NCI-H2081 (cell line): ENCODE measurements at places on chromosomes 7 and 10.

DNA sequence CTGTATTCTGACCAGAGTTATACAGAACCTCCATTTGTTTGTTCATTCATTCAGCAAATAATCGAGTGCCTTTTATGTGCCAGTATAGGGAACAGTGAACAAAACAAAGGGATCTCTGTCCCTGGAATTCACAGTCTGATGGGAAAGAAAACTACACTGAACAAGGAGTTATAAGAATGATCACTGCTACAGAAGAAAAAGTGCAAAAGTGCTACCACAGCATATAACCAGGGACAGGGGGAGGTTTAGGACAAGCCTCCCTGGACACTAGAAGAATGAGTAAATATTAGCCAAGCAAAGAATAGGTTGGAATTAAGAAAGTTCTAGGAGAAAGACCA lies 4.2 kb downstream of the CLDN12 start:
- no peak for DNase-seq

GRCh38 chr7:35780070-35780469 lies 20.8 kb upstream of the SEPTIN7 start:
- DNase-seq = no peak

DNA sequence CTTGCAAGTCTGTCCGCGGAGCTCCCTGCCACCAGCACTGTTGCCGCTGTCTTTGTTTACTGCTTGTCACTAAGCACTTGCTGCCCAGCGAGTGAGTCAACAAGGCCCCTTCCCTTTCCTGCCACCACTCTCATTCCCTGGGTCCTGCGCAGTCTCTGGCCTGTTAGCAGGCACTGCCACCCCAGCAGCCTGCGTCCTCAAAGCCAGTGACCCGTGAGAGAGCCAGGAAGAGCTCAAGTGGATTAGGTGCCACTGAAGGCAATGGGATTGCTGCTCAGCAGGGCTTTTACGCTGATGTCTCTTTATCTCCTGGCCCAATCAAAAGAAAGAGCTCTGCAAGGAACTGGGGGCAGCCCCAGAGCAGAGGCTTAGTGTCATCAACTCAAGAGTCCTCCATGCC lies at the start of gene FRMPD2:
TSS of gene FRMPD2 (minus strand) at position 61 of the 400 bp plus-strand sequence. CDS start 129 bp downstream, outside the sequence.
- no peak for DNase-seq

DNA sequence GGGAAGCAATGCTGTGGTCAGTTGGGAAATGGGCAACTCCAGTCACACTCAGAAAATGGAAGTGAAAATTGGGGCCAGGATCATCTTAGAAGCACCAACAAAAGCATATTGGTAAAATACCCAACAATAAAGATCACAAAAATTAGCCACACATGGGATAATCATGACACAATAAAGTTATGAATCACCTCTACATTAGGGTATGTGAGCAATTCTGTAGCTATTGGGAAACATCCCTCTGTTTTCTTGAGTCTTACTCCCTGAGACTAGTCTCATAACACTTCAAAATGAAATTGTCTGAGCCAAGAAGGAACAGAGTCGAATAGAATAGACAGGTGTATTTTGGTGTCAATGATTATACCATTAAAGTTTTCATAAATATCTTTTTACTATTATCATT lies 178.3 kb downstream of the DYNC1I1 start:
- no peak for DNase-seq

DNA sequence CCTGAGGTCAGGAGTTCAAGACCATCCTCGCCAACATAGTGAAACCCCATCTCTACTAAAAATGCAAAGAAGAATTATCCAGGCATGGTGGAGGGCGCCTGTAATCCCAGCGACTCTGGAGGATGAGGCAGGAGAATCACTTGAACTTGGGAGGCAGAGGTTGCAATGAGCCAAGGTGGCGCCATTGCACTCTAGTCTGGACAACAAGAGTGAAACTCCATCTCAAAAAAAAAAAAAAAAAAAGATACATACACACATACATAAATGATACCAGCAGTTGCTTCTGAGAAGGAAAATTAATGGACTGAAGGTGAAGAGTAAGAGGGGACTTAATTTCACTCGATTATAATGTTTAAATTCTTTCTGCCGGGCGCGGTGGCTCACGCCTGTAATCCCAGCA lies 40.2 kb upstream of the PAX2 start:
- DNase-seq = no peak

DNA sequence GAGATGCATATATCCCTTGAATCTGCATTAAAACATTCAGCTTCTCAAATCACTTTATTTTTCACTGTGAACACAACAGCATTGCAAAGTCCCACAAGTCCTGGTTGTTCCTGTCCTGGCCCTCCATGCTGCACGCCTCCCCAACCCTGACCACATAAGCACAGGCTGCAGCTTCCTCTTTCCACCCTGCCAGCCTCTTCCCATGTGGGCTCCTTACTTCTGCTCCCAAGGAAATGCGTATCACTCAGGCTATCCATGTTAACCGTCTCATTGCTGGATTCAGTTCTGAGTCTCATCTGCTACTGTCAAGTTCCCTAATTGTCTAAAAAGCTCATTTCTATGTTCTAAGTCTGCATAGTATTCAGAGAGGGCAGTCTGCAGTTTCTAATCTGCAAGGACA lies 89.7 kb upstream of the ZPBP start:
- no peak for DNase-seq

GRCh38 chr7:92841192-92841591 lies 4.8 kb upstream of the CDK6 start:
- DNase-seq = no peak

GRCh38 chr7:19352305-19352695 lies 207.1 kb upstream of the FERD3L start:
- no peak for DNase-seq

DNA sequence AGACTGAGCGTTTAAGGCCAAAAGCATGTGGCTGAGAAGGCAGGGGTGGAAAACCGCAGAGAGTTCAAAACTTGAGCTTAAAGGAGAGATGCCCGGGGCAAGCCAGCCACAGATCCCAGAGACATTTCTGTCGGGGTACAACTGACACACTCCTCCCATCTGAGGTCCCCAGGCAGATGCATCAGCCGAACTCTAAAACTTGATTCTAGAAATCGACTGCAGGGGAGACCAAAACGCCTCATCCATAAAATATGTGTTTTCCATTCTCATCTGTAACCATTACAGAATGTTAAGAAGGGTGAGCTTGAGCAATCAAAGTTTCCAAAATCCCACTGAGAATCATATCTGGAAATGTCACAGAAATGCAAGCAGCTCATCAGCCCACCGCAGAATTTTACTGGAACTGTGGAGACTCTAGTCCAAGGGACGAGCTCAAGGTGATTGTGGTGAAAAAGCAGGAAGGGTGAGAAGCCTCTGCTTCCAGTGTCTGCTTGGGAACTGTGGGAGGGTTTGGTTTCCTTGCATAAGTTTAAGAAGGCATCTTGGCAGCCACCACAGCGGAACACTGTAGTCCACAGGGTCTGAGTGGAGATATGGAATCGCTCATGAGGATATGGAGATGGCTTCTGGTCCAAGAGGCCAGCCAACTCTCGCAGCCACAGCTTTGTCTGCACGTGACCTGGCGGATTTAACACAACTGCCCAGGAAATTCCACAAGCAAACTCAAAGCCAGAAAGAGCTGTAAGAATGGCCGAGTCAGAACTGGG lies 249.2 kb downstream of the SFMBT2 start:
- DNase-seq = no peak

GRCh38 chr10:77588886-77589285 lies 48.7 kb downstream of the KCNMA1 start:
- no peak for DNase-seq

DNA sequence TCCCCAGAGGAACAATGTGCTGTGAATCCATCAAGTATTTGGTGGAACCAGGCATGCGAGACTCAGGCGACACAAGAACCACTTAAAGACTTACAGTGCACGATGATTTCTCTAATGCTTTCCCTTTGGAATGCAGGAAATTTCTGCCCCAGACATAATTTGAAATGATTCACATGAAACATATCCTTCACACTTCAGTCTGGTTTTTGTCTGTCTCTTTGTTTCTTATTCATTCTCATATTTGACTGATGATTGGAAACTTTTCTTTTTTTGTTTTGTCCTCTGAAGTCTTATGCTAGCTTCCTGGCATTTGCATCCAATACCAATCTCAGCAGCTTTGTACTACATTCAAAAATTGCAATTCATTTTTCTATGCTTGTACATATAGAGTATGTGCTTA lies 502.8 kb downstream of the PHTF2 start:
- DNase-seq = no peak

DNA sequence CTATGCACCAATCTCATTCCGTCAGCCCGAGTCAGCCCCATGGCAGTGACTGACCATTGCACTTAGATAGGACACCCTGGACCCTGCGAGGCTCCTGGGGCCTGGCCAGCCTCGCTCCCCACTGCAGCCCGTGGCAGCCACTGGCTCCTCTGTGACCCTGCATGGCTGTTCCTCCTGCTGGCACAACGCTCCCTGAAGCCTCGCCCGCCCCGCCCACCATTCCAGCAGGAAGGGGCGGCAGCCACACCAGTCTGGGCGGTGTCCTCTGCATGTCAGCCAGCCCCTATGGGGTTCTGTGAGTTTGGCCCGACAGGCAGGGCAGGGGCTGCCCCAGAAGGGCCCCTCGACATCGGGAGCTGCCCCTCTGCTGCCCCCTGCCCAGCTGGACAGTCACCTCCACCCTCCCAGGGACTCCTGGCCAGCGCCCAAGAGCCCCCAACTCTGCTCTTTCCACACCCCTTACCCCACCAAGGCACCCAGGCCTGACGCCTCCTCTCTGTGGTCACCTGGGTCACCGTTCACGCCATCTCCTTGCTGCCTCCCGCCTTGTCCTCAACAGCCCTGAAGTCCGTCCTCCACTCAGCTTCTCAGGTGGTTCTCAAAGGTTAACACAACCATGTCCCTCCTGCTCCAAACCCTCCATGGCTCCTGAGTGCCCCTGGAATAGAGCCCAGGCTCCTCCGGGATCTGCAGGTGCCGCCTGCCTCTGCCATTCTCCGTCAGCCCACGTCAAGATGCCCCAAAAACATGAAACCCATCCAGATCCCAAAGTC lies 103.5 kb downstream of the MICALL2 start:
- no peak for DNase-seq

DNA sequence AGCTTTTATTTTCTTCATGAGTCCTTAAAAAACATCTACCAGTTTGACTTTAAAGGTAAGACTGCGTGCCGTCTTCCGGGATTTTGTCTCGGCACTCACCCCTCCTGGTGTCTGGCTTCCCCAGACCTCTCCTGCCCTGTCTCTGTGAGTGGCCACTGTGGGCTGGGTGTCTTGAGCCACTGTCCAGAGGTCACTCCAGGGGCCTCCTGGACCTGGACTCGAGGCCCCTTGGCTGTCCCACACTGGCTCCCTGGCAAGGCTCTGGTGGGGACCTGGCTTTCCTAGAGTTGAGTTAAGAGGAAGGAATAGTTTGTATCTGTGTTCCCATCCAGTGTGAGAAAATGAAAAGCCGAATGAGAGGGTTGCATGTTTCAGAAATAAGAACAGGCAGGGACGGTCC lies 95.5 kb downstream of the NKX6-2 start:
- DNase-seq = no peak

DNA sequence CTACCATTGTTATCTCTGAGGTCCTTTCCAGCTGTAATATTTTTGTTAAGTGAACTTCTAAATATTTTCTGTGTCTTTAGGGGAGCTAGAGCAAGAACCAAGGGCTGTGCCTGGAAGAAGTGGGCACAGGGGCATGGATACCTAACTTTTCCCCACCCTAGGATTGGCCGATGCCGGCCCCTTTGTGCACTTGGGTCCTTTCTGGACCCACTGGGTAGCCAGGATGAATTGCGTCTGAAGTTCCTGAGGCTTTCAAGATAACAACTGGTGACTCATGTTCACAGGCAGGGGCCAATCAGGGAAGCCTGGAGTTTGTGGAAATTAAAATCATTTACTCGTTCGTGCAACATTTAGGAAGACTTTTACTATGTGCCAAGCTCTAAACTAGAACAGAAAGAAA lies 758 bp downstream of the DPCD start:
- DNase-seq = no peak

- no peak for DNase-seq
Measured at GRCh38 chr7:159078911-159079270, 65.8 kb downstream of the VIPR2 start.

- no peak for DNase-seq
Measured at GRCh38 chr7:18475488-18475887, 20.1 kb upstream of the HDAC9 start.

- peak; percentile 32 for DNase-seq
Measured at GRCh38 chr7:264541-265191, 25.3 kb upstream of the FOXL3 start.

- no peak for DNase-seq
Measured at GRCh38 chr7:33906697-33907096, 1.4 kb downstream of the BMPER start.

DNA sequence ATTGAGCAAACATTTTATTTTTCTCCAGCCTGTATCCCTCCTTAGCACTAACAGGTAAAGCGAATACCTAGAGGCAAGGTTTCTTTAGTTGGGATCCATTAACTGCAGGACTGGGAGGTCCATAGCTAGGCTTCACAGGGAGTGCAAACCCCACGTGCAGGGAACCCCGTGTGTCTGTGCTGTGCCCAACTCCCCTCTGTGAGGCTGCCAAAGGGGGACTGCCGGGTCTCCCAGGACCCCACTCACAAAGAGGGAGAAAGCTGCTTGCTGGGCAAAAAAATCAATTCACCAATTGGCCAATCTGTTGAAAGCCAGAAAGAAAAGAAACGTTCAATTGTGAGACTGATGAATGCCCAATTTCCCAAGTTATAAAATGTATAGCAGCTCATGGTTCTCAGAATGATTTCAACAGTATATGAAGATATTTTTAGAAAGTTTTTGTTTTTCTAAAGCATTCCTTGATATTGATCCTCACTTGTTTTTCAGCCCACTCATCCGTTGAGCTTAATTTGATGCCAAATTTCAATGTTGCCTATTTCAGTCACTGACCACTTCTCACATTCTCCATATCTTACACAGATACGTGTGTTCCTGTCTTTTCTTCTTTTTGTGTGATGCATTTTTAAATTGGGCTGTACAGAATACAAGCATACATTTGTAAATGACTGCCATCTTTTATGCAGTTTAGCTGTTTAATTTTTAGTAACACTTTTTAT lies 202.7 kb upstream of the PRSS58 start:
- DNase-seq = no peak

GRCh38 chr10:6035931-6036575 lies 26.1 kb downstream of the IL2RA start:
- DNase-seq = no peak
